Left cardiac atrium (tissue), 4 donors: ENCODE measurements at places on chromosomes 2 and 18. TPM values are rescaled to one million over a fixed set of nuclear protein-coding genes. Genes with fewer than 3 reads are reported as not detected.

DNA sequence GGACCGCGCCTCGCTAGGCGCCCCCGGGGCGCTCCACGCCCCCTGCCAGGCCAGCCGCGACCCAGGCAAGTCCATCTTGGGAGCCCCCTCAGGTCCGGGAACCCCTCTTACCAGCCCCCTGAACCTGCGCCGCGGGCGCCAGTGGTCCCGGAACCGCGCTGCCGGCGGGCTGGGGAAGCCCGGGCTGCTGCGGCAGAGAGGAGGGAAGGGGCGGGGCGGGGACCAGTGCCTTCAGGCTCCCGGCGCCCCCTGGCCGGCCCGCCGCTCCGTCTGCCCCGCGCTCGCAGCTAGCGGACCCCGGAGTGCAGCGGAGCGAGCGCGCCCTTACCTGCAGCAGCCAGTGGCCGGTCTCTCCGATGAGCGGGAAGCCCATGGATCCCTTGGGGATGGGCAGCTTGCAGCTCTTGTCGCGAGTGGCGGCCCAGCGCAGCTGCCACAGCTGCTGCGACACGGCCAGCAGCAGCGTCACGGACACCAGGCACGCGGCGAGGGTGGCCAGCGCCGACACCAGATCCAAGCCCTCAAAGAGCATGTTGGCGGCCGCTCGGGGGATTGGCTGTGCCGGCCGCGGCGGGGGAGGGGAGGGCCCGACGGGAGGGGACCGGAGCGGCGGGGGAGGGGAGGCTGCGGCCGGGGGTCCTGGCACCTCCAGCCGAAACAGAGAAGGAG lies at the start of gene CYP26B1:
CYP26B1 (minus strand) TSS at position 560 of the 669 bp plus-strand sequence; CDS start at position 532, 28 bp downstream.
- peak; percentile 57 for DNase-seq

Gene ST8SIA3
- not detected for total RNA-seq

Gene WNT10A
- 0.52 TPM for total RNA-seq

Gene ALK
- total RNA-seq: 0.21 TPM

- no peak for DNase-seq
These were observed 73.6 kb downstream of the DDX1 start for GRCh38 chr2:15665067-15665942.

DNA sequence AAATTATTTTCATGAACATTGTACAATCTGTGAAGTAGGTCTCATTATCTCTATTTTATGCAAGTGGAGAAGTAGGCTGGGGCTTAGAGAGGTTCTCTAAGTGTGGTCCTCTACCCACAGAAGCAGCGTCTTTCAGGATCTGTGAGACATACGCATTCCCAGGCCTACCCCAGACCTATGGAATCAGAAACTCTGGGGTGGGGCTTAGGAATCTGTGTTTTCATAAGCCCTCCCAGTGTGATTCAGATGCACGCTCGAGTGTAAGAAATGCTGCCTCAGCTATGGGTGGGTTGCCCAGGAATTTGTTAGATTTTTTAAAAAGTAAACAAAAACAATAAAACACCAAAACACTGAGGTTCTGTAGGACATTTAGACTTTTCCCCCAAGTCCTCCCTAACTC lies 14.8 kb upstream of the ZAP70 start:
- DNase-seq: no peak

Gene CNRIP1
- 16.8 TPM for total RNA-seq
